AG20443 (cell line): ENCODE measurements at places on chromosomes 1 and 21.
A peak's percentile ranks its signal among the peaks of the same experiment; 100 is the strongest.

GRCh38 chr1:67588178-67588855 is 96.7 kb upstream of the GADD45A start:
- DNase-seq, result no peak

- no peak for DNase-seq
These were observed 18.0 kb downstream of the AGPAT3 start for GRCh38 chr21:43882952-43883545.

DNA sequence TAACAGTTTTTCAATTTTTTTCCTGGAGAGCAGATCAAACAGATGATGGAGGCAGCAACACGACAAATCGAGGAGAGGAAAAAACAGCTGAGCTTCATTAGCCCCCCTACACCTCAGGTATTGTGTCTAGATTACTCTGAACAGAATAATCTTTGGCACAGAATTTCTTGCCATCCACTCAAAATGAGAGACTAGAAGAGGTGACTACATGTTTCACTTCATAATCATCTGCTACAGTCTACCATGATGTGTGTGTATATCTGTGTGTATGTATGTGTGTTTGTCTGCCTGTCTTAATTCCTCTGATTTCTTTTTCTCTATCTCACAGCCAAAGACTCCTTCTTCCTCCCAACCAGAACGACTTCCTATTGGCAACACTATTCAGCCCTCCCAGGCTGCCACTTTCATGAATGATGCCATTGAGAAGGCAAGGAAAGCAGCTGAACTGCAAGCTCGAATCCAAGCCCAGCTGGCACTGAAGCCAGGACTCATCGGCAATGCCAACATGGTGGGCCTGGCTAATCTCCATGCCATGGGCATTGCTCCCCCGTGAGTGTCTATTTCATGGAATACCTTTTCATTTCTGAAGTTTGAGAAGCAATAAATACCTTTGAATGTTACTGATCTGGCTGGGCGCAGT is 11.4 kb downstream of the PRPF3 start:
- no peak for DNase-seq

DNA sequence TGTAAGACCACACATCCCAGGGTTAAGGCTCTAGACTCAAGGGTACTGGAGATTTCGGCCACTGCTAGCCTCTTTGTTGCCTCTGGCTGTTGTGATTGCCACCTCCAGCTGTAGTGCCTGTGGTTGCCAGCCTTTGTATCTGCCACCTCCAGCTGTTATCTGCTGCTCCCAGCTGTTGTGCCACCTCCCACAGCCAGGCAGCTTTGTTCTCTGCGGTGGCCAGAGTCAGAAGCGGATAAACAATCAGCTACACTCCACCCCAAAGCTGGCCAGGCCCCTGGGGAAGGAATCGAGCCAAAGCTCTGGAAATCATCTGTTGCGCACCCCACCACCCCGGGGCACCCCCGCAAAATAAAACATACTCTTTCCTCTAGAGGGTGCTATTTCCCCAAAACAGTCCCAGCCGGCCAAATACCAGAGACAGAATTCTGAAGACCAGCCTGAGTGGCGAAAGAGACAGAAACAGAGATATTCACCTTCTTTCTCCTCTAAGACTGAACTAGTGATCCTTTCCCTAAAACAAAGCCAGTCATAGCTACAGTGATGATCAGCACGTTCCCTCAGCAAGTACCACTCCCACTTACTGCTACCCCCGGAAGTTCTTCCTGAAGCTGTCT is 14.8 kb upstream of the PIGM start:
- DNase-seq, result peak; percentile 85

DNA sequence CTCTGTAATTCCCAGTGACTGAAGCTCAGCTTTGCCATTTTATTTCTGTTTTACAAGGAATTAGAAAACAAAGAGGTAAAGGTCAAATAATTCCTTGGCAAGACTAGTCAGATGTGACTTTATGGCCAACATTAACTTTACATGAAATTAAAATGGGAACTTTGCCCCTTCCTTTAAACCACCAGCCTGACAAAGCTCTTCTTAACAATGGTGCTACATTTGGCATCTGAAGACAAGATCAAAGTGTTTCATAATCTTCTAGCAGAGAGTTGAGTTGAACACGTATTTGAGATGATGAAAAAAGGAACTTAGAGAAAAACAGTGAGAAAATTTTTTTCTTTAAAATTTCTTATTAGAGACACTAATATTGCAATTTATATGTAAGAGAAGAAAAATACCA is 193.8 kb downstream of the AK5 start:
- no peak for DNase-seq

GRCh38 chr1:85884372-85885035 is 176.3 kb upstream of the ZNHIT6 start:
- peak; percentile 49 for DNase-seq

GRCh38 chr21:41759926-41760325 is 6.9 kb downstream of the RIPK4 start:
- no peak for DNase-seq

- no peak for DNase-seq
These were observed 8.3 kb downstream of the NHLH2 start for GRCh38 chr1:115832651-115833050.

GRCh38 chr1:64933296-64934070 is 32.9 kb downstream of the JAK1 start:
- DNase-seq, result peak; percentile 88

DNA sequence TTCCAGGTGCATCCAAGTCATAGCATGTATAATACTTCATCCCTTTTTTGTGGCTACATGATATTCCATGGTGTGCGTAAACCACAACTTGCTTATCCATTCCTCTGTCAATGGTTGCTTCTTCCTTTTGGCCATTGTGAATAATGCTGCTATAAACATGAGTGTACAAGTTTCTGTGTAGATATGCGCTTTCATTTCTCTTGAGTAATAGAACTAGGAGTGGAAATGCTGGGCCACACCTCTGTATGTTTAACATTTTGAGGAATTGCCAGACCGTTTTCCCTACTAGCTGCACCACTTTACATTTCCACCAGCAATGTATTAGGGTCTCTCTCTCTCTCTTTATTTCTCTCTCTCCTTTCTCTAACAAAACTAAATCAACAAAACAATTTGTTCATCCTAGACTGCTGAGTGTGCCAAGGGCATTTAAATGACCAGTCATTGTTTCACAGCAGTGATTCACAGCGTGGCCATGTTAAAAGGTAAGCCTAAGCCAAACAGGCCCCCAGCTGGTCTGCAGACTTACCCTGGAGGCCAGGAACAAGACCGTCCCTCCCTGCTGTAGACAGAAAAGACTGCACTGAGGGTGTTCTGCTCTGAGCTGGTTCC is 53.2 kb upstream of the LYST start:
- DNase-seq, result peak; percentile 59

- no peak for DNase-seq
These were observed 265.2 kb upstream of the VAMP3 start for GRCh38 chr1:7505771-7506453.

- peak; percentile 65 for DNase-seq
These were observed 156.7 kb downstream of the NR5A2 start for GRCh38 chr1:200184196-200184595.

DNA sequence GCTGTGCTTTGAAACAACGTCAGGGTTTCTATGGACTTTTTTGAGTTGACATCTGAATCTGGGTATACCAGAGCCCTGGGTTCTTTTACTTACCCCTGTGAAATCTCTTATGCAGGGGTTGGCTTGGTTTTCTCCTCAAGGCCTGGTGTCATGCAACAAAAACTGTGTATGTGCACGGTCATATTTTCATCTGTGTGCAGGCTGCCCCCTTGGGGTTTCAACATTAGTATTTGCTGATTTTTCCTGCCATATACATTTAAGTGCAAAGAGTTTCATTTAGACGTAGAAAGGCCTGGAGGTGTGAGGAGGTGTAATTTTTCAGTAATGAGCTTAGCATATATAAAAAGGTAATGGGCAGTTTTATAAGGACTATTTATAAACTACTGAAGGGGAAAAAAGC is 22.0 kb upstream of the ZBTB18 start:
- DNase-seq, result no peak

GRCh38 chr1:225044258-225044657 is 114.8 kb downstream of the DNAH14 start:
- peak; percentile 9 for DNase-seq

GRCh38 chr1:27339213-27339612 is 2.6 kb upstream of the SYTL1 start:
- DNase-seq, result no peak

DNA sequence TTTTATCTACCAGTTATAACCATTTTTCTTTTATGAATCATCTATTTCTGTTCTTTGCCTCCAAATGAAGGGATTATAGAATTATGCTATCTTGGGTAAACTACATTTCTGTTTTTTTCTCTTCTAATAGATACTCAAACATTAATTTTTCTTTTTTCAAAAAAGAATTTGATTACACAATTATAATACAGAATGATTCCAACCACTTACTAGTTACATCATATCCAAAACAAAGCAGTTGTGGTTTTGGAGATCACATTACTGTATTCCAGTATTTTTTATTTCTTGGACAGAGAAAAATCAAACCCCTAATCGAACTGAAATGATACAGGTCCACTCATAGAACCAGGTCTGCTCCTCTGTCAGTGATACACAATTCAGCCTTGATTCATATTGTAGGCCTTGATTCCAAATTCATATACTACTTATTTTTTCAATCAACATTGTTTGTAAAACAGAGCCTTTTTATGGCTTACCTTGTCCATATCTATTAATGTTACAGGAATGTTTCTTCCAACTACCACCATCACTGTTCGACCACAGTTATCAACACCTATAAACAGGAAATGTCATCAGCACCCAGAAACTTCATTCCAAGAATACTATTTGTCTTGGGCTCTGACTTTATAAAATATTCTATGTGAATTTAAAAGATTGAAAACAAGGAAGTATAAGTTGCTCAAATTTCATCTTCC is 43.2 kb downstream of the GDAP2 start:
- DNase-seq, result peak; percentile 23

- peak; percentile 91 for DNase-seq
These were observed at the start of gene GPR37L1 for GRCh38 chr1:202122639-202123335. Gene GPR37L1, plus strand, starts transcription at chr1:202122917. Its CDS starts 47 bp downstream, at chr1:202122964.

- DNase-seq, result no peak
These were observed 51.4 kb downstream of the TNFSF18 start for GRCh38 chr1:172999349-172999748.

- DNase-seq, result no peak
These were observed 8.9 kb downstream of the SLAMF1 start for GRCh38 chr1:160637821-160638539.

DNA sequence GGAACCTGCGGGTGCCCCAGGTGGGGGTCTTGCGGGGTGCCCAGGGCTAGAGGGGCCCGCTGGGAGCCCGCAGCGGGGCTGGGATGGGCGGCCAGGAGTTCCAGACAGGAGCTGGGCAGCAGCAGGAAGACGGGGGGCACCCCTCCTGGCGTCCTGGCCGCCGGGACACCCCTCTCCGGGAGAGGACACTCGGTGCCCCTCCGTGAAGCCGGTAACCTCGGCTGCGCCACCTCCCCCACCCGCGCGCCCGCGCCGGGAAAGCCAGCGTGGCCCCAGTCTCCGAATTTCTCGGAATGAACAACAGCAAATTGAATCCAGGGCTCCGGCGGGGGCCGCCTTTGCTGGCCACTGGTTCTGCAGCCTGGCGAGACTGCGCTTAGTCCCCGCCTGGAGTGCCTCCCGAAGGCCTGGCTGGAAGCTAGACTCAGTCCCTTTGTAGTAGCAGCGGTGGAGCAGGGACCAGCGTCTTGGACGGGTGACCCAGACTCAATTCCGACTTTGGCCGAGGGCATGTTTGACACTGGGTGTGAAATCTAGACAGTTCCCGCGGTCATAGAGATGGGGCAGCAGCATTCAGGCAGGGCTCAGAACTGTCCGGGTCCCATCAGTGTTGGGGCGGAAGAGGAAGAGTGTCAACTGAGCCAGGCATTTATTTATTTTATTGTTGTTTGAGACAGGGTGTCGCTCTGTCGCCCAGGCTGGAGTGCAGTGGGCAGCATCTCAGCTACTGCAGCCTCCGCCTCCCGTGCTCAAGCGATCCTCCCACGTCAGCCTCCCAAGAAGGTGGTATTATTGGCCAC is 773 bp downstream of the IFNGR2 start:
- DNase-seq, result peak; percentile 71

DNA sequence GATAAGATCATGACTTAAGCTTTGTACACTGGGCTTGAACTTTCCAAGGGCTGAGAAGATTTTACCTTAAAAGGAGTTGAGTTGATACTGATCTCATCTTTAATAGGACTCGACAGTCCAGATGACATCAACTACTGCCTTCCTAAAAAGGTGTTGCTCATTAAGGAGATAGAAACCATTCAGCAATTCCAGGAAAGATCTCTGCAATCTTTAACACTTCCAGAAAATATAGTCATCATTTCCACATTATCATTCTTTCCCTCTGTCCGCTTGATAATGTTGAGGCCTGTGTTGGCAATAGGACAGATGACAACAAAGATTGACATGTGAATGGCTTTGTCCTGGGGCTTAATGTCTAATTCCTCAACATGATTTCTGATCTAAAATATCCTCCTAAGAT is 145.4 kb upstream of the C1orf21 start:
- DNase-seq, result no peak

- DNase-seq, result no peak
These were observed 12.2 kb downstream of the CELSR2 start for GRCh38 chr1:109261578-109261977.

- peak; percentile 79 for DNase-seq
These were observed 4.5 kb downstream of the ADARB1 start for GRCh38 chr21:45078877-45079281.

DNA sequence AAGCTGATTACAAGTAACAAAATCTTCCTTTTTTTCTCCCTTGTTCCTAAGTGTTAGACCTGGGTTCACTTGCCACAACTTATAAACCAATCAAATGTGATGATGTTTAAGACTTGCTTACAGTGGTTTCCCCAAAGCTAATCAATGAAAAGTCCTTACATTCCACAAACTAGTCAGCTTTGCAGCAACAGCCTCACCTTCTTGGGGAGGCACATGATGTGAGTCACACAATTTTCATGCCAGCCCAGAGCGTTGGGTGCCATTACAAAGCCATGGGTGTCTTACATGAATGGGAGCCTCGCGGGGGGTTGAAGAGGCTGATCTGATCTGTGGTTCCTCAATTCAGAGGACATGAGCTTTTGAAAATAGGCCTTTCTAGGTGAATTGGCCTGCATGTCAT is 91.6 kb upstream of the UBE2U start:
- no peak for DNase-seq

- DNase-seq, result no peak
These were observed 39.1 kb upstream of the PTPRC start for GRCh38 chr1:198599749-198600148.

- peak; percentile 40 for DNase-seq
These were observed 49.4 kb upstream of the KIAA1614 start for GRCh38 chr1:180863158-180863775.

- peak; percentile 84 for DNase-seq
These were observed 20.7 kb upstream of the CYP2J2 start for GRCh38 chr1:59947047-59947938.

GRCh38 chr1:245582026-245582425 is 427.2 kb downstream of the KIF26B start:
- no peak for DNase-seq

GRCh38 chr1:51504806-51505525 is 14.1 kb downstream of the EPS15 start:
- DNase-seq, result no peak

- peak; percentile 11 for DNase-seq
These were observed 207.2 kb downstream of the PTGER3 start for GRCh38 chr1:70840260-70840953.

- peak; percentile 9 for DNase-seq
These were observed 3.2 kb downstream of the ANGPTL1 start for GRCh38 chr1:178867670-178868069.
